ENCODE measurements at places on chromosomes 3 and 15.

GRCh38 chr3:177237206-177237605 lies 39.9 kb upstream of the TBL1XR1 start:
- H3K36me3 ChIP-seq = no peaks in the 10 kb centered on the region
- no peaks in the 10 kb centered on the region for H3K27me3 ChIP-seq
- H3K4me1 ChIP-seq = no peaks in the 10 kb centered on the region
- no peak for DNase-seq
- H3K4me3 ChIP-seq = no peak overlapping the region

- H3K4me1 ChIP-seq = no peaks in the 10 kb centered on the region
- no peaks in the 10 kb centered on the region for H3K36me3 ChIP-seq
- no peak overlapping the region for H3K4me3 ChIP-seq
- H3K27me3 ChIP-seq = no peaks in the 10 kb centered on the region
These were observed 416.1 kb downstream of the EPHA6 start for GRCh38 chr3:97230486-97230885.

- no peak for DNase-seq
- peaks cover 4% of the 10 kb centered on the region for H3K4me1 ChIP-seq
- H3K27me3 ChIP-seq = peaks cover 27% of the 10 kb centered on the region
- no peaks in the 10 kb centered on the region for H3K36me3 ChIP-seq
These were observed 2.6 kb upstream of the PIGZ start for GRCh38 chr3:196971094-196971698.

GRCh38 chr3:31790193-31791089 lies 190.6 kb downstream of the OSBPL10 start:
- no peaks in the 10 kb centered on the region for H3K27me3 ChIP-seq
- no peak for DNase-seq
- no peak overlapping the region for H3K4me3 ChIP-seq
- H3K4me1 ChIP-seq = no peaks in the 10 kb centered on the region
- no peak overlapping the region for H3K27ac ChIP-seq
- no peaks in the 10 kb centered on the region for H3K36me3 ChIP-seq

DNA sequence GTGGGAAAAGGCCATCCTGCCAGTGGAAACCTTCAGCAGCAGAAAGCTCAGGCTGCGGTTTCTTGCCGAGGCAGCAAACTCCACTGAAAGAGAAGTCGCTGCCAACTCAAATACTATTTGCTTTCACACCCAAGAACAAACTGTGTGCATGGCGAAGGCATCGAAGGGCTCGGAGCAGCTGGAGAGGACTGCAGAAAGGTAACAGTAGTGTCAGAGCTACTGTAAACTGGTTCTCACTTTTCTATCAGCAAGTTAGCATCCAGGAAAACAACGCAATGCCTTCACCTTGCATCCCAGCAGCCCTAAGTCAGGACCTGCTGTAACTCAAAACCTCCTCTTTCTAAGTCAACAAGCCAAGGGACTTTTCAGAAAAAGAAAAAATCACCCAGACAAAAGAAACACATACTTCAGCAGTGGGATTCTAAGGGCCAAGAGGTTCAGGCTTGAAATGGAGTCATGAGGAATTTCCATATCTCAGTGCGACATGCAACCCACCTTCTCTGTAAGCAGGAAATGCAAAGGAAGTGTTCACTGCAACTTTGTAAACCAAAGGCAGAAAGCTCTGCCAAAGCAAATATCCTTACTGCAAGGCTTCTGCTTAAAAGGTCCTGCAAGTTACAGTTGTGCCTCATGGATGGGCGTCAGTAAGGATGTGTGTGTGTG lies 193.5 kb downstream of the FOXP1 start:
- peaks cover 5% of the 10 kb centered on the region for H3K4me1 ChIP-seq
- peak; percentile 65 for DNase-seq
- no peaks in the 10 kb centered on the region for H3K27me3 ChIP-seq
- no peak overlapping the region for H3K4me3 ChIP-seq

DNA sequence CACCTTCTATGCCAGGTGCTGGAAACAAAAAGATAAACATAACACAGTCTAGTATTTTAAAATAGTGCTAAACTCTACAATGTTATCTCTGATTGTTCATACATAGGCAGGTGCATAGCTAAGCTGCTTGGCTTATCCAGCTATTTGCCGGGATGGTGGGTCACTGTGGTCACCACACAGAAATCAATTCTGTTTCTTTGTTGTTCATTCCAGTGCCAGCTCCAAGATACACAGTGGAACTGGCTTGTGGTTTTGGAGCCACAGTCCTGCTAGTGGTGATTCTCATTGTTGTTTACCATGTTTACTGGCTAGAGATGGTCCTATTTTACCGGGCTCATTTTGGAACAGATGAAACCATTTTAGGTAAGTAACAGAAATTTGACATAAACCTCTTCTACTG lies 130.2 kb downstream of the IL1RAP start:
- peaks cover 1% of the 10 kb centered on the region for H3K36me3 ChIP-seq
- no peak overlapping the region for H3K4me3 ChIP-seq
- no peaks in the 10 kb centered on the region for H3K27me3 ChIP-seq
- H3K27ac ChIP-seq = no peak overlapping the region
- no peaks in the 10 kb centered on the region for H3K4me1 ChIP-seq

GRCh38 chr3:141877911-141878310 lies 1.5 kb downstream of the ATP1B3 start:
- peak overlapping the region; percentile 96 for H3K4me3 ChIP-seq
- H3K27me3 ChIP-seq = no peaks in the 10 kb centered on the region
- H3K27ac ChIP-seq = no peak overlapping the region
- peak; percentile 59 for DNase-seq
- H3K36me3 ChIP-seq = peaks cover 2% of the 10 kb centered on the region

- no peaks in the 10 kb centered on the region for H3K27me3 ChIP-seq
- peaks cover 4% of the 10 kb centered on the region for H3K4me1 ChIP-seq
- no peak overlapping the region for H3K27ac ChIP-seq
These were observed 53.5 kb upstream of the TIPARP start for GRCh38 chr3:156620901-156621300.

GRCh38 chr3:5343459-5343858 lies 156.0 kb downstream of the EDEM1 start:
- H3K27ac ChIP-seq = no peak overlapping the region
- no peaks in the 10 kb centered on the region for H3K36me3 ChIP-seq
- DNase-seq = no peak
- H3K4me3 ChIP-seq = no peak overlapping the region

- no peaks in the 10 kb centered on the region for H3K27me3 ChIP-seq
- no peak for DNase-seq
- H3K36me3 ChIP-seq = no peaks in the 10 kb centered on the region
- H3K27ac ChIP-seq = no peak overlapping the region
- no peaks in the 10 kb centered on the region for H3K4me1 ChIP-seq
These were observed 617.0 kb upstream of the CBLB start for GRCh38 chr3:106485802-106486201.
